T-helper 9 cell (primary cell): ENCODE measurements at places on chromosomes 13 and 19.

GRCh38 chr13:48784916-48785548 is 131.3 kb downstream of the CYSLTR2 start:
- no peak for DNase-seq

DNA sequence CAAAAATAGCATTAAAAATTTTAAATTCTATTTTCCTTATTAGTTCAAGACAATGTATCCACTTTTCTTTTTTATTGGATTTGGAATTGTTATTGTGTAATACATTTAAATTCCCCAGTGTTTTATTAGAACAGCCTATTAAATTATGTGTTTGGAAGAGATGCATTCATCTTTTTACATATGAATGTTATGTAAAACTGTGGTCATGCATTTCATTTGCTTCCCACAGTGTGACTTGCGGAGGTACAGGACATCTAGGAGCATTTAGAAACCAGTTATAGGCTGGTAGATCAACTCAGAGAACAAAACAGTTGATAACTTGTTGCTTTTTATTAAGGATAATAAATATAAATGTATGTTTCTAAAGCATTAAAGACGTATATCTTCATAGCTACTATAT is 335.5 kb upstream of the TMTC4 start:
- DNase-seq: no peak

DNA sequence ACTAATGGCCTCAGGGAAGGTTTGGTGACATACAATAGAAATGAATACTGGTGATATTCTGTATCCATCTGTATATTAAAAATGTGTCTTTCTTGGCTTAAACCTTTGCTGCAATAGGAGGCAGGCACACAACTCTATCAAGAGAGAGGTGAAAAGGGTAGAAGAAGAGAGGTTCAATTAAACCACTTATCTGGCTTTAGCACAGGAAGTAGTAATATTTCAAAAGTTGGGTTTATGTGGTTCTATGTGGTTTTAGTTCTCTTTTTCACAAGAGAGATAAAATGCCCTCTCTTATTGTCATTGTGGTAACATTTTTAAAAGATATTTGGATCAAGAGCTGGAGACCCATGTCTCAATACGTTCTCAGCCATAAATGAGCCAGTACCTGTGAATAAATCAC is 146.2 kb upstream of the FNDC3A start:
- DNase-seq: no peak

DNA sequence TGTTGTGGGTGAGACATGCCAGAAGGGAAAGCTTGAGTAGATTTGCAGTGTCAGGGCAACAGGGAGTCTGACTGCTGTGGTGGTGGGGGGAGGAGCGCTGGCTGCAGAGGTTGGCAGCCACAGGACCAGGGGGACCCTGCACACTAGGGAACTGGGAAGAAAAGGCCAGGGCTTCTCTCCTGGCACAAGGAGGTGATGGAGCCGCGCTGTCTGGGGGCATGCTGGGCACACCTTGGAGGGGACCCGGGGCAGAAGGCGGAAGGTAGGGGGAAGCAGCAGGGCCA is 13.9 kb upstream of the EPHX3 start:
- DNase-seq: no peak

DNA sequence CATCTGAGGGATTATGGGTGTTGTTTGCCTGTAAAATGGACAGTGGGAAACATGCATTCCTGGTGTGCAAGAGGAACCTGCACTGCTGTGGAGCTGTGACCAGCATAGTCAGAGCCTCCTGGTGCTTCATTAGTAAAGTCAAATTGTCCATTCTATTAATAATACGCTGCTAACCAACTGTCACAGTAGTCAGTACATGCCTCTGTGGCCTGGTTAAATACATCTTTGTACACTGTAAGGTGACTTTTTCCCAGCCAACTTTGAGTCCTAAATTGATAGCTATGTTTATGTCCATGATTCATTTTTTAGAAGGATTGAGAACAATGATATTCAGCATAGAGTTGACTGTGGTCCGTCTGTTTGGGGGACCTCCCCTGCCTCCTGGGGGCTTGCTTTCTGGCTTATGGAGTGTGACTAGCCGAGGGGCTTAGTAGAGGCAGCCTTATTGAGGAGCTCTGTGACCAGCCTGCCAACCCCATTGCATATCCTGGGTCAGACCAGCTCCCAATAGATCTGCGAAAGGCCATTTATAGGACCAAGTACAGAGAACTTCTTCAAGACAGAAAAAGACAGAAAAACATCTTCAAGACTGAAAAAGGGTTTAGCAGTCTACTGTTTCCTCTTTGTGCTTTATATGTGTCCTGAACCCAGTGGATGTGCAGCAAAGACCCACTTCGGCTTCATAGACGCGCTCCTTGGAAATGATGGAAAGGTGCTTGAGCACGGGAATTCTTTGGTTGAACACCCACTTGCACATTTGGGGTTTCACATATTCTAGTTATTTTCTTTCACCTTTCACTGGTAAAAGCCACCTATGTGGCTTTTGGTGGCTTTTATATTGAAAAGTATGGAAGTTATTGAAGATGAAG is 4.3 kb downstream of the GPR183 start:
- DNase-seq: no peak

DNA sequence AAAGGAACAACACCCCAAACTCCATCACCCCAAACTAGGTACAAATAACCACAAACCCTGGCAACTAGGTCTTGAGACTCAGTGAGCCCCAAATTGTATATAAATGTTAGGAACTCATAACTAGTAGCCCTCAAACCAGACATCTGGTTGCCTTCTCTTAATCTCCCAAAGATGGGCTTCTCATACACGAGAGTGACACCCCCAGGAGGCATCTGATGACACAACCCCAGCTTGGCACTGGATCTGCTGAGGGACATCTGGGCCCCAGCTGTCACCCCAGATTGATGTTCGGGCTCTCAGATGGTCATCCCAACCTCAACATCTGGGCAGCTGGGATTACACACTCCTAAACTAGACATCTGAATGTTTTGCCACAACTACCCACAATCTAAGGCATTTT is 14.8 kb downstream of the RABAC1 start:
- no peak for DNase-seq

GRCh38 chr13:95100525-95101433 is 200.5 kb downstream of the ABCC4 start:
- no peak for DNase-seq

DNA sequence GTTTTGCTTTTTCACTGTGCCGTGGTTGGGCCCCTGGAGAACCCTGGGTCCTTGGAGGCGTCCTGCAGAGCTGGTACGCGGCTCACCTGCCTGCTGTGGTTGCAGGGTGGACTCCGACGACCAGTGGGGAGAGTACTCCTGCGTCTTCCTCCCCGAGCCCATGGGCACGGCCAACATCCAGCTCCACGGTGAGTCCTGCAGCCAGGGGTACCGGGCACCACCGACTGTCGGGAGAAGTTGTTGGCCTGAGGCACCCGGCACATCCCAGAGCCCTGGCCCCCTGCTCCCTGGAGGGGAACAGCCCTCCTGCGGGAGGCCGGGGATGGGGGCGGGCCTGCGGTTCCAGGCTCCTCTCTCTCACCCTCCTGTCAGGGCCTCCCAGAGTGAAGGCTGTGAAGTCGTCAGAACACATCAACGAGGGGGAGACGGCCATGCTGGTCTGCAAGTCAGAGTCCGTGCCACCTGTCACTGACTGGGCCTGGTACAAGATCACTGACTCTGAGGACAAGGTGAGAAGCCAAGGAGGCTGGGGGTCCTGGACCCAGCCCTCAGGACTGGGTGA is 8.0 kb downstream of the BSG start:
- DNase-seq: no peak

- DNase-seq: no peak
Observed at GRCh38 chr19:29606420-29606747, 301 bp downstream of the POP4 start.

DNA sequence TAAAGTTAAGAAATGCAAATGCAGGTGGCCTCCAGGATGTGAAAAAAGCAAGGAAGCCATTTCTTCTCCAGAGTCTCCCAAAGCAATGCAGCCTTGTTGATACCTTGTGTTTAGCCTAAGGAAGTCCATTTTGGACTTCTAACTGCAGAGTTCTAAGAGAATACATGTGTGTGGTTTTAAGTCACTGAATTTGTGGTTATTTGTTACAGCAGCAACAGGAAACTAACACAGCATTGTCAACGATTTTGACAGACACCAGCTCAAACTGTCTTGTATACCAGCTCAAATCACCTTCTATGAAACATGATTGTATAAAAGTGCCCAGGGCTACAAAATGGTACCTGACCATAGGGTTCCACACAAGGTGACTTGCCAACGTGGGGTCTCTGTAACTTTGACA is 151.4 kb downstream of the NALCN start:
- no peak for DNase-seq

DNA sequence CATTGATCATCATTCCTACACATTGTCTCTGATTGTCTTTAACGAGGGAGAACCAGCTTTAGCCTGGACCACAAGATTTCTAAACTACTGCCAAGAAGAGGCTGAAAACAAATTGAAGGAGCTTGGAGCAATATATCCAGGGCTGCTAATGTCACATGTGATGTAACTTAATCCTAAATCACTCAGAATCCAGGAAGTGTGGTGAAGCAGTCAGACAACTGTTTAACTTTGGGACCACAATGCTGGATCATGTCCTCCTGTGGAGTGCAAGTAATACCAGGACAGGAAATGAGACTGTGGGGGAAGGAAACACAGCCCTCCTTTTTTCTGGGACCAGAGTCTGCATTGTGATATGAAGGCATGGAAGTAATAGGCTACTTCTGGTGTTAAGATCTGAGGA is 430.2 kb downstream of the KCTD12 start:
- DNase-seq: no peak

GRCh38 chr13:100148422-100148821 is 59.5 kb downstream of the PCCA start:
- DNase-seq: no peak

DNA sequence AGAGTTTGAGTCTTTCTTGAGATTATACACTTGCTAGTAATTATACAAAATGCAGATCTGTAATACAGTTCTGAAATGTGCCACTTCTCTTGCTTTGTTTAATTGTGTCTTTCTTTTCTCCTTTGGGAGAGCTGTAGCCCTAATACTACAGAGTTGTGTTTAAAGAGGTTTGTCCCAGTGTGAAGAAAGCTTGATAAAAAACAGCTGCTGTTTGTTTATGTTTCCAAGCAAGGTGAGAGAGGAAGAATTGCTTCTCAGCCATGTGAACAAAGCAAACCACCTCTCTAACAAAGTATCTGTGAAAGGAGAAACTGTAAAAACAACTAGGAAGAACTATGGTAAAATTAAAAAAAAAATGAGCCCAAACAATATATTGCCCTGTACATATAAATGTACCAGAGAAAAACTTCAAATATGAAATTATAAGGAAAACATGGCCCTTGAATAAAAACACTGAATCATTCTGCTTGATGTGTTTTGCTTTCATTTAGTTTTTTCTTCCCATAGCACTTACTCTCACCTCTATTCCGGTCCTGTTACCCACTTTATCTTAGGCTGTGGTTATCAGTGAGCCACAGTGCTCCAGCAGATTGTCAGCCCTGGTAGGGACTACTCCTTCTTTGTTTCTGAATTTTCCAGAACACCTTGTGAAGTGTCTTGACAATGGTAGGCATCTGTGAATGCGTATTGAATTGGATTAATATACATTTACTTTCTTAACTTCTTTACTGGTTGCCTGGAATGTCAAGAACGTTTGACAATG is 257.1 kb downstream of the MTUS2 start:
- DNase-seq: no peak
